ENCODE measurements at places on chromosomes 13 and 19.

DNA sequence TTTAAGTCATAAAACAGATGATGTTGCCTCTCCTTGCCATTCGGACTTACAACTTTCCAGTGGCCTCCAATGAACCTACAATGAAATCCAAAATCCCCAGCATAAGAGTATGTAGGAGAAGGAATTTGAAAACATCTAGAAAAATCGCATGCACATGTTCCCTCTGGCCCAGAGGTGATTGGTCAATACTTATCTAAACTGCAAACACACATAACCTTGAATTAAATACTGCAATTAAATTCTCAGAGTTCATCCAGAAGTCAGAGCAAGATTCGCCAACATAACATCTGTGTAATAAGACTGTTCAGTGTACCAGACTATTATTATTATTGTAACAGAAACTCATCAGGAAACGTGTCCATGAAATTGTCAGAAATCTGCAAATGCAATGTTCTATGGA, 82.2 kb upstream of the USP29 start:
- no peak for DNase-seq

- DNase-seq, result no peak
Measured at GRCh38 chr13:63948045-63948444, 2532.4 kb upstream of the PCDH20 start.

DNA sequence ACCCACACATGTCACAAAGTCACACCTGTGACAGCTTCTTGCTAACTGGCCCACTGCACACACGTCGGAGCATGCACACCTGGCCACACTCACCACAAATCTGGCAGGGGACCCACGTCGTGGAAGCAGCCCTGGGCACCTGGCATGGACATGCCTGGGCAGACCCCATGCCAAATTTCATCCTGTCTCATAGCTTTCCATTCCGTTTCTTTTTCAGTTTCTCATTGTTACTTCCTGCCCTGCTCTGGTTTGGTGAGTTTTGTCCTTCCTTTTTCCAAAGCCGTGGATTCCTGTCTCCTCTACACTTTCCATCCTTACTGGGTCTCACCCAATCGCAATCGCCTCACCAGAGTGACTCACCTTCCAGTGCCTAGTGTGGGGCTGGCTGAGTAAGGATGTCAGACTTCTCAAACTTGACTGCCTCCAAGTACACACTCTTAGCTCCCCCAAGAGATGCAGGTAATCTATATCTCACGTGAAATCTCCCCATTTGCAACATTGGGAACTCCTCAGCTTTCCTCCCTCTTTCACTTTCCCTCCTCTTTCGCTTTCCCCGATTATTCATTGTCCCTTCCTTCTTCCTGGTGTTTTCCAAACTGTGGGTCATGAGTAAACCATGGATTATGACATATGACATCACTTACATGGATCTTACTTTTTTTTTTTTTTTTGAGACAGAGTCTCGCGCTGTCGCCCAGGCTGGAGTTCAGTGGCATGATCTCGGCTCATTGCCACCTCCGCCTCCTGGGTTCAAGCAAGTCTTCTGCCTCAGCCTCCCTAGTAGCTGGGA, 1.6 kb upstream of the BBC3 start:
- no peak for DNase-seq

DNA sequence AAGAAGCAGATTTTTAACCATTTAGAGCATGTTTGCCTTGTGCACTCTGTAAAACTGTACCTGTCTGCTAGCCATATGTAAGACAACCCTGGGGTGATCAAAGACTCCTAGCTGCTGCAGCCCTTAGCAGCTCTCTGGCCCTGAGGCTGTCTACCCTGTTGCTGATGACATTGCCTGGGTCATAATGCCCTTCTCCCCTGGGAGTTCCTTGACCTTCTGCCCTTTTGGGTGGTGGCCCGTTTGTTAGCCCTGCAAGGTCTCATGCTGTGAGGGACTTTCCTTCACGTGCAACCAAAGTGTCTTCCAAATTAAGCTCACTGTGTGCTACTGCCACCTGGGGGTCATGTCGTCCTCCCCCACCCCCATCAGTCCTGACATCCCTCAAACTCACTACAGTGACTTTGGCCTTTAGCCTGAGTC, 7.4 kb downstream of the GPC6 start:
- DNase-seq, result no peak

GRCh38 chr19:48669903-48670668, 2.7 kb downstream of the NTN5 start:
- DNase-seq, result no peak

- DNase-seq, result no peak
Measured at GRCh38 chr19:54426291-54426931, 11.1 kb downstream of the TTYH1 start.

DNA sequence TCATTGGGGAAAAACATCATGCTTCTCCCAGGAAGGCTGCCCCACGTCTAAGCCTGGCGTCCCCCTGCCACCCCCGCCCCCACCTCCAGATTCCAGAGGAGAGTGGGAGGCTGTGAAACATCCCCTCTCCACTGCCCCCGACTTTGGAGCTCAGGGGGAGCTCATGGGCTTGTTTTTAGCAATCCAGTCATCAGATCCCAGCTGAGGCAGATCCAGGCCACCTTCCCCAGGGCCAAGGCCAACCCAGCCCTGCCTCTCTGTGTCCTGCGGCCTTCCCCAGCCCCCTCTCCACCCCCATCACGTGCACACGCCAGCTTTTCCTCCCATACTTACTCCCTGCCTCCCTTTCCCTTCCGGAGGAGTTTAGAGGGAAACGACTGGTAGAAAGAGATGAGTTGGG, 38.8 kb downstream of the SHISA2 start:
- no peak for DNase-seq

DNA sequence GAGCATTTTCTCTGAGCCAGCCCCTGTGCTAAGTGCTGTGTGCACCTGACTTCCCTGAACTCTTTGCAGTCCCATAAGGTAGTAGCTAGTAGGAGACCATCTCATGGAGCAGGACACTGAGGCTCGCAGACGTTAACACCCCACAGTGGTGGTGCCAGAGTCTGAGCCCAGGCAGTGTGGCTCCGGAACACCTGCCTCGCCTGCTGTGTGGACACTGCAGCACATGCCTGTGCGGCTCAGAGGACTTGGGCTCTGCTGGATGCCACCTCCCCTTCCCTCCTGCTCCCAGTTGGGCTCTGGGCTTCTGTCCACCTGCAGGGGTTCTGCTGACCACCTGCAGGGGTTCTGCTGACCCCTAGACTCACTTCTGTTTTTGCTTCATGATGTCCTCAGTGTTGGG, 27.0 kb upstream of the SIGLEC11 start:
- DNase-seq, result no peak

DNA sequence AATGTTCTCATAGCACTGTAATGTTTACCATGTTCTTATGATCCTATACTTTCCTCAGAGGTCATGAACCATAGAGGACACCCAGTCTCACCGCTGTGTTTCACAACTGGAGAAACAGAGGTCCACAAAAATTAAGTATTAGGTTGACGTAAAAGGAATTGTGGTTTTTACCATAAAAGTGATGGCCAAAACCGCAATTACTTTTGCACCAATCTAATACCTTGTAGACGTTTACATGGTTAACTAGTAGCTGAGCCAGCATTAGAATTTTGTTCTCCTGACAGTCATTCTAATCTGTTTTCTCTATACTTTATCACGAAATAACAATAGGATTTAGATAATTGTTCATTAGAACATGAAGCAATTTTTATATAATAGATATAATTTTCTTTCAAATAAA, 763.4 kb upstream of the ARGLU1 start:
- no peak for DNase-seq

GRCh38 chr19:12090807-12091206, 26.3 kb downstream of the ZNF844 start:
- peak; percentile 41 for DNase-seq

GRCh38 chr19:54162241-54162805, 2.8 kb upstream of the LENG1 start:
- peak; percentile 74 for DNase-seq

DNA sequence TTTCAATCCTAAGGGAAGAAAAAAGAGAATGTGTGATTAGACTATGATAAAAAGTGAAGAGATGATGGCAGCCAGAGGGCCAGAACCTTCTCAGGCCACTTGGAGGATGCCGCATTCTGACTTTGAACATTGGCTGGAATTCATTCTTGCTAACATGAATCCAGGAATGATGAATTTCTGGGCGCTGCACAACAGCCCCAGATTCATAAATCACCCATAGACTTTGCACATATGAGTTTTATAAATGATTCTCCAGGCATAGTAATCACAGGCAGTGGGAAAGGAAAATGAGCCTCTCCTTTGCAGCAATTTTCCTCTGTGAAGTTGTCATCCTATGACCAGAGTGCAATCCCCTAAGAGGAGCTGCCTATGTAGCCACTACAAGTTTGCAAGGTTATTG, 555.4 kb downstream of the KCTD12 start:
- no peak for DNase-seq

DNA sequence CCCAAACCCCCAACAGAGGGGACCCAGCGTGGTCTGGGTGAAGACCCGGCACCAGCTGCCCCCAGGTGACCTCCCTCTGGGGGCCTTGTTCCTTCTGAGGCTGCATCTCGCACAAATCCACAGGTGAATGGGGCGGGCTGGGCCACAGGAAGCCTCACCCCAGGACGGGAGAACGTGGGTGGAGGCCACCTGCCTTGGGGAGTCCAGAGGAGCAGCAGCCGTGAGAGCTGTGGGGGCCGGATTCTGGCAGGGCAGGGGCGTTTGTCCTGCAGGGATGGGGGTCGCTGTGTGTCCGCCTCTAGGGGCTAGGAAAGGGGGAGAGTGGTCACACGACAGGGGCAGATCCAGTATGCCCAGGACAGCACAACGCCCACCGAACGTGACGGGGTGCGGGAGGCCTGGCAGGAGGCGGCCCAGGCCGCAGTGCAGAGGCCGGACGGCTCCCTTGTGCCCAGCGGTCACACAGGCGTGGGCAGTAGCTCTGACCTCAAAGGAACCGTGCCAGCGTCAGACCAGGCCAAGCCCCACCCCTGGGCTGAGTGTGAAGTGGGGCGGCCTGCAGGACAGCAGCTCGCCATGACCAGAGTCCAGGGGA, 6.7 kb downstream of the POLR2E start:
- DNase-seq, result no peak

- DNase-seq, result no peak
Measured at GRCh38 chr13:89968470-89968869, 1379.0 kb upstream of the MIR17HG start.

DNA sequence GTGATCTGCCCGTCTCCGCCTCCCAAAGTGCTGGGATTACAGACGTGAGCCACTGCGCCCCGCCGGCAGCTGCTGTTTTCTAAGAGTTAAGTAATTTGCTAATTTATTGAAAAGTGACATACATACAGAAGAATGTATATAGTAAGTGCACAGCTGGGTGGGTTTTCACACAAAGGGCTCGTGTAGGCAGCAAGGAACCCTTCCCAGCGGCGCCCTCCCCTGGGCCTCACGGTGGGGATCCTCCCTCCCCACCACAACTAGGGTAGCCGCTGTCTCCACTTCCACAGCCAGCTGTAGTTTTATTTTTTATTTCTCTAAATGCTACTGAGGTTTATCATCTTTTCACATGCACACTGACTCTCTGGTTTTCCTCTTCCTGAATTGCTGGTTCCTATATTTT, 64.9 kb downstream of the CRYL1 start:
- no peak for DNase-seq

- DNase-seq, result no peak
Measured at GRCh38 chr13:32472194-32472621, 44.3 kb upstream of the N4BP2L1 start.

DNA sequence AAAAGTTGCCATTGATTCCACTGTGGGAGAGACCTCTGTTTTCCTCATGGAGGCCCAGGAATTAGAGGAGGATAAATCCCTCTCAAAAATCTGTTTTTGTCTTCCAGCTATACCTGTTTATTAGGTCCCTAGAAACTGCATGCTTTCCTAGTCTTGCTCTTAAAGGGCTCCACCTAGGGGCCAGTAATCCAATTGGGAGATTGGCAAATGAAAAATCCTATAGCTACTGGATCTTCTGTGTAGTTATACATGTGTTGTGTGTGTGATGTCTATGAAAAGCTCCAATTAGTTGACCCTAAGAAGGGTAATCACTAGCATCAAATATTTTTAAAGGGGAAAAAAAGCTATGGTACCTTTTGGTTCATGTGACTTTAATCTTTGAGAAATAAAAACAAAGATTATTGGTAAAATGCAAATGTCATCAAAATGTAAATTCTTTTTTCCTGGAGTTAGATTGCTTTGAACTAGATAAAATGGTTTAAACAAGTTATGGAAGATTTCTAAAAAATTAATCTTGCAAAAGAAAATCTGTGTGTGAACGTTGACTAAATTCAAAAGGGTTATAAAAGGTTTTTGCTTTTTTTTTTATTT, 63.4 kb upstream of the C1QTNF9B start:
- DNase-seq, result no peak

- DNase-seq, result no peak
Measured at GRCh38 chr19:48258350-48258749, 2.6 kb upstream of the CARD8 start.

- DNase-seq, result no peak
Measured at GRCh38 chr13:54949735-54950134, 1921.1 kb downstream of the OLFM4 start.

- no peak for DNase-seq
Measured at GRCh38 chr13:113722921-113723320, 36.1 kb upstream of the TMEM255B start.

GRCh38 chr19:17555929-17556813, 722 bp downstream of the COLGALT1 start:
- DNase-seq, result no peak

GRCh38 chr19:55320844-55321419, 4.2 kb downstream of the TMEM150B start:
- DNase-seq, result no peak

DNA sequence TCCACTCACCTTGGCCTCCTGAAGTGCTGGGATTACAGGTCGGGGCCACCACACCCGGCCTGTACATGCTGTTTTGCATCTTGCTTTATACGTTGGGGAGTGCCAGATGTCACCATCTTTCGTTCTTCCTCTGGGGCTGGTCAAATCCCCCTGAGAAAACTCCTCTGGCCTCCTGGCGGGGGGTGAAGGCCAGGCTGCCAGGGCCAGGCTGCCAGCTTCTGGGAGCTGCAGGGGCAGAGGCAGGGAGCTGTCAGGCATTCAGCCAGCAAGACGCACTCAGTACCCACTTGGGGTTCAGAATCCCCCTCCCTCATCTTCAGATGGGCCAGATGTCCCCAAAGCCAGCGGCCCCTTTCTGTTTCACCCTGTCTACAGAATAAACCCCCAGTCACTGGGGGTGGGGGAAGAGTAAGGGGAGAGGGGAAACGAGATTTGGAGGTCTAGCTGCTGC, 16.1 kb downstream of the ZSWIM9 start:
- DNase-seq, result no peak

- DNase-seq, result no peak
Measured at GRCh38 chr13:47475441-47475948, 525.6 kb downstream of the SUCLA2 start.

DNA sequence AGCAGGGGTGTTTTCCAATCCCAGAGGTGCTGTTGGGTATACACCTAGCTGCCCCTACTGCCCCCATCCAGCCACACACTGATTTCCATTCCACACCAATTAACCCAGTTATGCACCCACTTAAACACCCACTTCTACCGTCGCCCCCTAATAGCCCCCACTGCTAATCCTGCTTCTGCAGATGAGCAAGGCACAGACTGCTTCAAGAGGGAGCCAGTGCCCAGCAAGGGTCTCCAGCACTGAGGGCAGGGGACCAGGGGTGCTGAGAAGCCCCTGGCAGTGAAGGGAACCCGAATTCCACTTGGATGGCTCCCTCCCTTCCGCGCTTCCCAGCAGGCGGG, 1.2 kb downstream of the FXYD7 start:
- no peak for DNase-seq
